ENCODE measurements at places on chromosomes 7 and 10.

GRCh38 chr7:127961786-127962453, 69.3 kb downstream of the LRRC4 start:
- no peaks in the 10 kb centered on the region for H3K4me1 ChIP-seq
- H3K36me3 ChIP-seq: peaks cover 6% of the 10 kb centered on the region
- DNase-seq: no peak
- no peak overlapping the region for H3K4me3 ChIP-seq
- no peak overlapping the region for H3K27ac ChIP-seq

GRCh38 chr7:45595809-45596664, 21.9 kb downstream of the ADCY1 start:
- no peaks in the 10 kb centered on the region for H3K27me3 ChIP-seq
- H3K4me3 ChIP-seq: no peak overlapping the region
- peak; percentile 29 for DNase-seq
- no peaks in the 10 kb centered on the region for H3K36me3 ChIP-seq
- no peak overlapping the region for H3K27ac ChIP-seq
- H3K4me1 ChIP-seq: no peaks in the 10 kb centered on the region

DNA sequence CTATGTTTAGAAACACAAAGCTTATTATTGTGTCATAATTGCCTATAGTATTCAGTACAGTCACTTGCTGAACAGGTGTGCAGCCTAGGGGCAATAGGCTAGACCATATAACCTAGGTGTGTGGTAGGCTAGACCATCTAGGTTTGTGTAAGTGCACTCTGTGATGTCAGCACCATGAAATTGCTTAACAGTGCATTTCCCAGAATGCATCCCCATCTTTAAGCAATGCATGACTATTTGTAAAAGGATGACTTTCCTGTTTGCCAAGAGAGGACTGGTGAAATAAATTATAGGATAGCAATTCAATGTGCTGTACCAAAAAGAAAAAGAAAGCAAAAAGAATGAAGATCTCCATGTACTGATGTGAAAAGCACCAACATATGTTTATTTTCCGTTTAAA, 288.7 kb upstream of the AUTS2 start:
- no peaks in the 10 kb centered on the region for H3K36me3 ChIP-seq
- no peaks in the 10 kb centered on the region for H3K4me1 ChIP-seq
- H3K27me3 ChIP-seq: no peaks in the 10 kb centered on the region
- H3K4me3 ChIP-seq: no peak overlapping the region
- DNase-seq: no peak

DNA sequence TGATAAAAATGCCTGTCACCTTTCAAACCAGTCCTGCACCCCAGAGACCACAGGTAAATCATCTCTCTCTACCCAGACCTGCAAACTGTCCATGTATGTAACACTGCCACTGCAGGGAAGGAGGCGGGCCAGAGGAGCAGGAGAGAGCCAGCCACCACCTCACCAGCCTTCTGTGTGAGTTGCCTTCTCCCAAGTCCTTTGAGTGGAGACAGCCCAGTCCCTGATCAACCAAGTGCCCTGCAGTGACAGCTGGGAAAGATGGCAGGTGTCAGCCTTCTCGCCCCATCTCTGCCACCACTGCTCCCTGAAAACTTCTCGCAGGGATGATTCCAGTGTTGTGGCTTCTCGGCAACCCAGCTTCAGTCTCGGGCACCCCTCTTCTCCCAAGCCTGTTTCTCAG, 42.4 kb downstream of the MTURN start:
- H3K4me1 ChIP-seq: peaks cover 27% of the 10 kb centered on the region
- H3K36me3 ChIP-seq: no peaks in the 10 kb centered on the region
- no peaks in the 10 kb centered on the region for H3K27me3 ChIP-seq
- H3K4me3 ChIP-seq: no peak overlapping the region

- H3K4me3 ChIP-seq: no peak overlapping the region
- H3K27ac ChIP-seq: no peak overlapping the region
- peak; percentile 34 for DNase-seq
- no peaks in the 10 kb centered on the region for H3K27me3 ChIP-seq
Observed at GRCh38 chr10:37739181-37739580, 118.2 kb downstream of the ZNF248 start.

DNA sequence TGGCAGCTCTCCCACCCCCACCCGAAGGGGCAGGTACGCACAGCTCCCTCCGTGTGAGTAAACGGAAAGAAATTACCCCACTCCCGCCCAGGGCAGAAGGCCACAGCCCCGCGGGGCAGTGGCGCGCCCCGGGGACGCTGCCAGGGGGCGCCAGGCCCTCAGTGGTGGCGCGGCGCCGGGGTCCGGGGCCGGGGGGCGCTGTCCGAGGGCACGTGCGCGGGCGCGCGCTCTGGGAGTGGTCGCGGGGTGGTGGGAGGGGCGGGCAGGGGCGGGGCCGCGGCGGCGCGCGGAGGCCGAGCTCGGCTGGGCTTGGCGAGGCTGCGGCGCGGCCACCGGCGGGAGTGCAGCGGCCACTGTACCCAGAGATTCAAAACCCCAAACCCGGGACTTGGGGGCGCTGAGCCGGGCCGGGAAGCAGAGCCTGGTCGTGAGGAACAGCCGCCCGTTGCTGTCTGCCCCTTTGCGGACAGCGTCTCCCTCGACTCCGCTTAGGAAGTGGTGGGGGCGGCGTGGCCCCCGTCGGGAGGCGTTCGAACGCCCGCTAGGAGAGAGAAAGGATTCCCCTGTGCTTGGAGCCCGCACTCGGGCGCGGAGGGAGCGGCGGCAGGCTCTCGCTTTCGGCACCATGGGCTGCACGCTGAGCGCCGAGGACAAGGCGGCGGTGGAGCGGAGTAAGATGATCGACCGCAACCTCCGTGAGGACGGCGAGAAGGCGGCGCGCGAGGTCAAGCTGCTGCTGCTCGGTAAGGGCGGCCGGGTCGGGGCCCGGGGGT, at the start of gene GNAI1:
Gene GNAI1, plus strand, starts transcription at position 296 of the 773 bp plus-strand sequence. Its CDS starts 330 bp downstream, at position 626.
- H3K27ac ChIP-seq: peak within 1 kb of the TSS; percentile 75
- H3K27me3 ChIP-seq: no peaks in the 10 kb centered on the region
- peaks cover 6% of the 10 kb centered on the region for H3K36me3 ChIP-seq
- DNase-seq: peak; percentile 82

DNA sequence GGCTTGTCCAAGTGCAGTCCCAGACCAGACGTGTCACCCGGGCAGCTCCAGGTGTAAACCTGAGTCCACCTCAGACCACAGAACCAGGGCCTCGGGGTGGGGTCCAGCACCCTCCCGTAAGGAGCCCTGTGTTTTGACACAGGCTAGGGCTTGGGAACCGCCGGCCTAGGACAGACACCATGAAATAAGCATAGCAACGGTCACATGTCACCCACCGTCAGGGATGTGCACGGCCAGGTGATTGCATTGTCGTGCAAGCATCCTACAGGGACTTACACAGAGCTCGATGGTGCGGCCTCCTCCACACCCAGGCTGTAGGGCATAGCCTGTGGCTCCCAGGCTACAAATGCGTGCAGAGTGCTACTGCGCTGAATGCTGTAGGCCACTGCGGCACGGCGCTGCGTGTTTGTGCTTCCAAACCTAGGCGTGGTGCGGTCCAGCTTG, 10.6 kb downstream of the ZFAND2A start:
- no peaks in the 10 kb centered on the region for H3K4me1 ChIP-seq
- H3K36me3 ChIP-seq: peaks cover 37% of the 10 kb centered on the region
- no peak overlapping the region for H3K27ac ChIP-seq
- no peaks in the 10 kb centered on the region for H3K27me3 ChIP-seq

- H3K4me3 ChIP-seq: no peak overlapping the region
- 0 out of 2 replicates have a peak, but pooled peaks cover 3% of the 10 kb centered on the region for H3K36me3 ChIP-seq
- DNase-seq: no peak
- H3K4me1 ChIP-seq: no peaks in the 10 kb centered on the region
- H3K27ac ChIP-seq: no peak overlapping the region
Observed at GRCh38 chr10:6194311-6194710, 8.4 kb upstream of the PFKFB3 start.

DNA sequence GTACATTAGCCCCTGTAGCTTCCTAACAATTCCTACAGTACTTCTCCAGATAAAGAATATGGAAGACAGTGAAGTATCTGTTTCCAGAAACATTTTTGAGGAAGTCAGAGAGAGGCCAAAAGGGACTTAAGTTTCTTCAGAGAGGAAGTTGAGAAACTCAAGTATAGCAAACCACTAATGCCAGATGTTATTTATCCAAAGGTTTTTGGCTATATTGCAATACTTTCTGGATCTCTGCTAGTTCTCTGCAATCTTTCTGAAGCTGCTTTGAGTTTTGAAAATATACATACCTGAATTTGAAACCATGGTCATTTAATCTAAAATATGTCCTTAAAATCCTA, 64.7 kb downstream of the BICC1 start:
- H3K36me3 ChIP-seq: no peaks in the 10 kb centered on the region
- H3K4me3 ChIP-seq: no peak overlapping the region

DNA sequence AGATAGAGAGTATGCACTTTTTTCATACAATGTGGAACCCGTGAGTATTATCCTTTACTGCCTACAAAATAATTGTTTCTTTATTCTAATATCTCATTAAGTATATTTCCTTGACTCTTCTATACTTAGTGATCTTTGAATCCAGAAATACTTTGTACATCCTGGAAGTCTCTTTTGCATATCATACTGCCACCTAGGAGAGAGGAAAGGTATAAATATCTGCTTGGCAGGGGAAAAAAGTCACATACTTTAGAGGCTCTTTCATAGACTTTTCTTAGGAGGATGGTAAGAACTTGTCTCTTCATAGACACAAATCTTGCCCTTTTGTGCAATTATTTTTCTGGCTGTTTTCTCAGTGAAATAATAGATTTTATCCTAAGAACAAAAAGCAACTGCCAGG, 436.0 kb downstream of the PAXIP1 start:
- H3K4me3 ChIP-seq: no peak overlapping the region
- H3K27ac ChIP-seq: no peak overlapping the region
- no peaks in the 10 kb centered on the region for H3K4me1 ChIP-seq
- DNase-seq: no peak
- H3K27me3 ChIP-seq: no peaks in the 10 kb centered on the region

GRCh38 chr7:84633-85020, 107.7 kb upstream of the FAM20C start:
- H3K4me3 ChIP-seq: no peak overlapping the region
- H3K27me3 ChIP-seq: no peaks in the 10 kb centered on the region
- no peak overlapping the region for H3K27ac ChIP-seq
- H3K36me3 ChIP-seq: no peaks in the 10 kb centered on the region
- no peak for DNase-seq

DNA sequence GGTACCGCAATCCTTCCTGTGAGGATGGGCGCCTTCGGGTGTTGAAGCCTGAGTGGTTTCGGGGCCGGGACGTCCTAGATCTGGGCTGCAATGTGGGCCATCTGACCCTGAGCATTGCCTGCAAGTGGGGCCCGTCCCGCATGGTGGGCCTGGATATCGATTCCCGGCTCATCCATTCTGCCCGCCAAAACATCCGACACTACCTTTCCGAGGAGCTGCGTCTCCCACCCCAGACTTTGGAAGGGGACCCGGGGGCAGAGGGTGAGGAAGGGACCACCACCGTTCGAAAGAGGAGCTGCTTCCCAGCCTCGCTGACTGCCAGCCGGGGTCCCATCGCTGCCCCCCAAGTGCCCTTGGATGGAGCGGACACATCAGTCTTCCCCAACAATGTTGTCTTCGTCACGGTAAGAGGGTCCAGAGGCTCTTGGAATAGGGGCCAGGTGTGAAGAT, 1.7 kb downstream of the MEPCE start:
- H3K27ac ChIP-seq: no peak overlapping the region
- DNase-seq: no peak
- H3K4me3 ChIP-seq: no peak overlapping the region
- H3K36me3 ChIP-seq: peaks cover 64% of the 10 kb centered on the region

DNA sequence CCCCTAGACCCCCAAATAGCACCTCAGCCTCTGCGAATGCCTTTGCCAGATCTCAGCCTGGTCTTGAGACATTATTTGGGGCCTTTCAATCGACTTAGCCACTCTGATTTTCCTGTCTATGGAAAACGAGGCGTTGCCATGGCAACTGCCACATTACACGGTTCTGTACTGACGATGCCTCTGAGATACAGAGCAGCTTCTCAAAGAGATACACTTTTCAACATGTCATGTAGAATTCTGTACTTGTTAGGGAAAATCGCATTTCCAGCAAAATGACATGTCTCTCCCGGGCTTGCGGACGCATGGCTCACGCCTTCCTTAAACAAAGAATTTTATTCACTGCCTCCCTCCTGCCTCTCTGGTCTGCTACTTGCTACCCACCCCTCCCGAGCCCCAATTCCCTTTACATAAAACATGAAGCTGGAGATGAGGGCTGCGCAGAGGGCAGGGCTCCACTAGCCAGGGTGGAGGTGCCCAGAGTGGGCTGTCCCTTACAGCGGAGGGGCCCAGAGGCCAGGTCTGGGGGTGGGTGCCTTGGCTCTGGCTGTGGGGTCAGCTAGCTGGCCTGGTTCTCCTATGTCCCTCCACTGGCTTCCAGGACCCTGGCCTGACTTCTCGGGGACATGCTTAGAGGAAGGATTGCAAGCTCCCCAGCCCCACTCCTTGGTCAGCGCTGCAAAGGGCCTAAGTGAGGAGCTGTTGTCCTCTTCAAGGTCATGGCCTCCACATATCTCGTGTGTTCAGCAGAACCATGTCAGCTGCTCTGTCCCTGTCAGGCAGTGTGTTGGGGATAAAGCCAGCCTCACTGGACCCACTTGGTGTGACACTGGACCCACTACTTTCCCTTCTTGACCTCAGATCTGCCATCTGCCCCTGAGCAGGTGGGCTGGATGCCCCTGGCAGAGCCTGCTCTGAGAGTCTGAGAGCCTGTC, 342.5 kb downstream of the RPS24 start:
- H3K27ac ChIP-seq: no peak overlapping the region
- no peaks in the 10 kb centered on the region for H3K36me3 ChIP-seq
- no peak for DNase-seq
- H3K4me1 ChIP-seq: peaks cover 21% of the 10 kb centered on the region

DNA sequence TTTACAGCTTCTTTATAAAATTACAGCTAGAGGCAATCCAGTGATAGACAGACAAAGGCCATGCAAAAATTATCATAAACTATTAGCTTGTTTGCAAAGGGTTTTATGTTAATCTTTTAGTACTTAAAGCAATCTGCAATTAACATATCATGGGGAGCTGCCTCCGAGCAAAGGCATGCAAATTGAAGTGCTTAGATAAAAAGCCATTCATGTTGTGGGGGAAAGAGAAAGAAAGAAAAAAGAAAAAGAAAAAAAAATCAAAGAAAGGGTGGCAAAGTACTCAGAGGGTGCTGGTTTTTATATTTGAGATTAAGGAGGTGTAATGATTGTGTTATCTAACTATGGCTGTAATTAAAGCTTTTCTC, 799.5 kb downstream of the LRMDA start:
- DNase-seq: no peak
- H3K27me3 ChIP-seq: no peaks in the 10 kb centered on the region
- H3K36me3 ChIP-seq: no peaks in the 10 kb centered on the region
- H3K4me3 ChIP-seq: no peak overlapping the region
